ENCODE measurements at places on chromosomes 11 and 22.

- no peak for DNase-seq
These were observed 29.6 kb upstream of the OR5P2 start for GRCh38 chr11:7826324-7826723.

- no peak for DNase-seq
These were observed 6.3 kb downstream of the OR52K2 start for GRCh38 chr11:4455419-4455818.

- DNase-seq, result no peak
These were observed 171.2 kb downstream of the C11orf91 start for GRCh38 chr11:33529461-33529860.

DNA sequence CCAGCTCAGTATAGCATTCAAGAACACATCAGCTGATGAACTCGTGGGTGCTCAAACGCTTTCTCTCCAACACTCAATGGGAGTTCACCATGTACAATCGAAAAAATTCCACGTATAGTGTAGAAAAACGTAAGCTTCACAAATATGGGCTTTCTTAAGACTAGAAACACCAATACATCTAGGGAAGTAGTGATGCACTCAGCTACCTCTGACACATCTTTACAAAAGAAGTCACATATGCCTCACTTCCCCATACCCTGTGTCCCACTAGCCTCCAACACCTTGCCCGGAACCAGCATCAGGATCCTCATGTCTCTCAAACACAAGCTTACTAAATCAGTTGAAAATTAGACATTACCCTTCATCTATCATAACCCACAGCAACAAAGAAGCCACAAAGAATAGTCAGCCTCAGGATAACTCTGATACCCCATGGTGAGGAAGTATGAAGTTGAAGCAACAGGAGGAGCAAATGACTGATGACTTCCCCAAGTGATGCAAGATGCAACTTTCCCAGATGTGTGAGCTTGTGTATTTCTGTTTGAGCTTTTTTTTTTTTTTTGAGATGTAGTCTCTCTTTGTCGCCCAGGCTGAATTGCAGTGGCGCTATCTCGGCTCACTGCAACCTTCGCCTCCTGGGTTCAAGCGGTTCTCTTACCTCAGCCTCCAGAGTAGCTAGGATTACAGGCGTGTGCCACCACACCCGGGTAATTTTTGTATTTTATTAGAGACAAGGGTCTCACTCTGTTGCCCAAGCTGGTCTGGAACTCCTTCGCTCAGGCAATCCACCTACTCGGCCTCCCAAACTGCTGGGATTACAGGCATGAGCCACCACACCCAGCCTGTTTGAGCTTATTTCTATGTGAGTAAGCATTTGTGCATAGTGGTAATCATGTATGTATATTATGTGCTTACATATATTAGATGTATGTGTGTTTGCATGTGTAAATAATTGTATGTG is 8.5 kb upstream of the DENND5A start:
- DNase-seq, result no peak

DNA sequence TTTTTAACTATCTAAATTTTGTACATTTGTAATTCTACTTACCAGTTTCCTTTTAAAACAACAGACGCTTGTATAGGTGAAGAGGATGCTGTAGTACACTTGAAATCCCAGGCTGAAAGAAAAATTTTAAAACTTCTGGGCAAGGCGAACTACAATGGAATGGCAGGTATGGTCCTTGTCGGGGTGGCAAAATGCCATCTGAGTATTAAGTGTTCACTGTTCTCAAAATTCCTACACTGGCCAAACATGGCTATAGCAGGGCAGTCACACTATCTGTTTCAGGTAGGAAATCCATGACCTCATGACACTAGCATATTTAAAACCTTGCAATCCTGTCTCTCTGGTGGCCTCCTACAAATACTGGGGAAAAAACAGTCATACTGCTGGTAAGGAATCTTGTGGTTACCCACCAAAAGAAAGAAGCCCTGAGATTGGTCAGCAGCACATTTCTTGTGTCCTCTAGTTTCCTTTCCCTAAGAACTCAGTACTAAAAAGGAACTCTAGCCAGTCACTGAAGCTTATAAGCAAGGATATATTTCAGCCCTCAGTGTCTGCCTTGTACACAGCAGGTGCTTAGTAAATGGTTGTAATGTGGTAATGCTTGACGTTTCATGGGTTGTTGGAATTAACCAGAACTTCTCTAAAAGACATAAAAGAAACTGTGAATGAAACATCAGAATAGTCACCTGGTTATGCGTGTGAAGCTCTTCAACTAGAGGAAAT is 5.2 kb upstream of the ZC3H12C start:
- no peak for DNase-seq
